ENCODE measurements at places on chromosomes 11 and 22.

- peak; percentile 54 for DNase-seq
Observed at GRCh38 chr11:86374586-86374985, at the start of gene CCDC81. Gene CCDC81, plus strand, starts transcription at chr11:86374887. Its CDS starts 277 bp downstream, at chr11:86375164.

- no peak for DNase-seq
Observed at GRCh38 chr22:30792456-30792855, 97.8 kb downstream of the OSBP2 start.

DNA sequence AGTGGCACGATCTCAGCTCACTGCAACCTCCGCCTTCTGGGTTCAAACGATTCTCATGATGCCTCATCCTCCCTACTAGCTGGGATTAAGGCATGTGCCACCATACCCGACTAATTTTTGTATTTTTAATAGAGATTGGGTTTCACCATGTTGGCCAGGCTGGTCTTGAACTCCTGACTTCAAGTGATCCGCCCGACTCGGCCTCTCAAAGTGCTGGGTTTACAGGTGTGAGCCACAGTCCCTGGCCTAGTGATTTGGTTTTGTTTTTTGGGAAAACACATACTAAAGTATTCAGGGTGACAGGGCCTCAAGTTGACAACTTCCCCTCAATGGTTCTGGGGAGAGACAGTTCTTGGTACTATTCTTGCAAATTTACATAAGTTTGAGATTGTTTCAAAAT, 22.1 kb downstream of the TNRC6B start:
- no peak for DNase-seq

GRCh38 chr11:130151196-130151595, 8.4 kb upstream of the ST14 start:
- DNase-seq, result no peak

DNA sequence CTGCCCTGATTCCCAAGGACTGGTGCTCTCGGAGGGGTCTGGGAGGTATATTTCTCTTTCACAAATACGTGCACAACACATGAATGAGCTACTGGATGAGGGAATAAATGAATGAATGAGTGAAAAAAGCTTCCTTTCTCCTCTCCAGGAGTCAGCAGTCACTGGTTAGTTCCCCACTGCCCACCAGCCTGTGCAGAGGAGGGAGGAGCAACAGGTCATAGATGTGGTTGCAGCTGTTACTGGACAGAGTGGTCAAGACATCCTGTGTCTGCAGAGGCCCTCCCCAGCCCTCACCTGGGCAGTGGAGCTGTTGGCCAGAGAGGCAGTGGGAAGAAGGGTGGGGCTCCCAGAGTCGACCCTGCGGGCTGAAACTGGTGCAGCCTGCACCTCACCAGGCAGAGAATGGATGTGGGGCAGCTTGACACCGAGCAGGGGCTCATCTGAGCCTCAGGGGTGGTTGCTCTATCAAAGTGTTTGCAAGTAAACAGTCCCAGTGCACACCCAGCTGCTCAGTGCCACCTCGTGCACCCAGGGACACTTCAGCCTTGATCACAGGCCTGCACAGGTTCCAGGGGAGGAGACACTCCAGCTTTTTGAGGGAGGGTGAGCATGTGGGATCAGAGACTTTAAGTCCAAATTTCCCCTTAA, 1.4 kb upstream of the VPREB1 start:
- no peak for DNase-seq

DNA sequence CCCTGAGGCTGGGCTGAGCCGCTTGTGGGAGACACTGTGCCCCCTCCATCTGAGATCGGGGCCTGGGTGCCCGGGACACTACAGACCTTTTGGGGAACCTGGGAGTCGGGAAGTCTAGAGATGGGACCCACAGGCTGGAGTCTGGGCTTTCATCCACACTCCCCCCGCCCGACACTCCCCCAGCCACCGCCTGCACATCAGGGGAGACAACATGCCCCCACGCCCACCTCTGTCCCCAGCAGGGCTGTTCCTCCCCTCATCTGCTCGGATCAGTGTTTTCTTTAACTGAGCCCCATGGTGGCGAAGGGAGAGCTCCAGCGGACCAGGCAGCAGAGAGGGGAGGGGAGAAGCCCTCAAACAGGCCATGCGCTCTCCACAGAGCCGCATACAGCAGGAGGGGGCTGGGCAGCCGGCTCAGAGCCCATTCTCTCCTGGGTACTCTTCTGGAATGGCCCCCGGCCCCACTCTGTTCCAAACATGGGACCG, 174.7 kb downstream of the IGLL1 start:
- DNase-seq, result no peak

- DNase-seq, result no peak
Observed at GRCh38 chr11:73384531-73384871, 8.3 kb downstream of the RELT start.

- no peak for DNase-seq
Observed at GRCh38 chr11:14645015-14645912, 1.7 kb downstream of the PDE3B start.

GRCh38 chr11:17314232-17314547, 37.4 kb upstream of the NCR3LG1 start:
- DNase-seq, result no peak

DNA sequence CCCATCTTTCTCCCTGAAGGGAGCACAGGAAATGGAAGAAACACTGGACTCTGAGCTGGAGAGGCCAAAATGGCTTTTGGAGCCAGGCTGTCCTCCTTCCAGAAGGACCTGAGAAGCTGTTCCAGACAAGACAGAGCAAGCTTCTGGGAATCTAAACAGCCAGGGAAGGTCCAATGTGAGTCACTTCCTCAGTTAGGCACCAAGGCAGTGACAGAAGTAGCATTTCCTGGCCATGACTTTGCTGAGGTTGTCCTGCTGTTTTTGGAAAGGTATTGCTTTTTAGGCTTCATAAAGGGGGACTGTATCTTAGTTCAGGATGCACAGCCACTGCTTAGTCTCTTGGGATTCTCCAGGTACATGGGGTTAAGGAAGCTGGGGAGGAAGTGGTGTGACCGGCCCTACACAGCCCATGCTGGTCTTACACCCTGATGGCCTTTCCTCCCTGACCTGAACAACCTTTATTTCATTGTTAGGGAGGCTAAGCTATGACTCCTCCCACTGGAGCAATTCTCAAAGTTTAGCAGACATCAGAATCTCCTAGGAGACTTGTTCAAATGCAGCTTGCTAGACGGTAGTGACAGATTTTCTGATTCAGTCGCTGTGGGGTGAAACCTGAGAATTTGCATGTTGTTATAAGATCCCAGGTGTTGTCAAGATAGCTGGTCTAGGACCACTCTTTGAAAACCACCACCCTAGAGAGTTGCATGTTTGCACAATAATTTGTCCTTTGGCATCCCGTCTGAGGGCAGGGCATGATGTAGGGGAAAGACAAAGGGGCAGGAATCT, 6.8 kb upstream of the INSC start:
- no peak for DNase-seq

GRCh38 chr11:111871693-111872161, 346 bp upstream of the ALG9 start:
- DNase-seq, result no peak

Data from femur (tissue), 1 donor.